ENCODE measurements at places on chromosomes 16 and 17. TPM values are rescaled to one million over a fixed set of nuclear protein-coding genes. Genes with fewer than 3 reads are reported as not detected.
A peak's percentile ranks its signal among the peaks of the same experiment; 100 is the strongest.

DNA sequence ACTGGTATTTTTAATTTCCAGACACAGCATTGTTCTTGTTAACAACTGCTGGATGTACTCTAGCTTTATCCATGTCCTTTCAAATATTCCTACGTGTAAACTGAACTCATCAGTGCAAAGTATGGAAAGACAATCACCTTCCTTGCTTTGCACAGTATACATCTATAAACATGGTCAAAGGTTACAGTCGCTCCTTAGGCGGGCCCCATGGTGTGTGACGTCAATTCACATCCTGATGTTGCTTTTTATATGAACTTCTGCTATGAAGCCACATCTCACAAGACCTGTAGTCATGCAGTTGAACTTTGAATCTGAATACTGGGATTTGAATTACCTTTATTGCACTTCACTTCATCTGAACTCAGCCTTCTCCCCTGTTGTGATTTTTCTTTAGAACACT is 447.6 kb upstream of the PSMD7 start:
- H3K27me3 ChIP-seq, result no peaks in the 10 kb centered on the region
- peak overlapping the region; percentile 78 for H3K27ac ChIP-seq

DNA sequence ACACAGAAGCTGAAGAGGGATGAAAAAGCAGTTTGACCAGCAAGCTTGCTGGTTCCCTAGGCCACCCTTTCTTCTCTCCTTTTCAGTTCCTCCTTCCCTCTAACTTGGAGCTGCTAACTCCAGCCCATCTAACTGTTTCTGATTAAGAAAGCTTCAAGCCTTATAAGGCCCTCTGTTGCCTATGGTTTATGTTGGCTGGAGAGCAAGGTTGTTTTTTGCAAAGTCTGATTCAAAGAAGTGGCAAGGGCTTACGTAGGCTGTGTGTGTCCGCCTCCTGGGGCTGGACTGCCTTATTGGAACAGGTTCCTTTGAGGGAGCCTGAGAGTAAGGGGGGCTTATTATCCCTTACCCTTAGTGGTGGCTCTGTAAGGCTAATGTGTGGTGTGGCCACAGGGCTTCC is 7.1 kb downstream of the AKAP1 start:
- no peak overlapping the region for H3K27ac ChIP-seq
- no peak for DNase-seq
- H3K27me3 ChIP-seq, result no peaks in the 10 kb centered on the region
- H3K4me1 ChIP-seq, result peaks cover 40% of the 10 kb centered on the region
- no peak overlapping the region for H3K4me3 ChIP-seq

- H3K27me3 ChIP-seq, result no peaks in the 10 kb centered on the region
- H3K4me1 ChIP-seq, result peaks cover 13% of the 10 kb centered on the region
- DNase-seq, result peak; percentile 62
- peak overlapping the region; percentile 96 for H3K27ac ChIP-seq
- peak overlapping the region; percentile 95 for H3K4me3 ChIP-seq
- H3K36me3 ChIP-seq, result no peaks in the 10 kb centered on the region
These were observed 594 bp downstream of the MAPK8IP3 start for GRCh38 chr16:1706386-1707192.

GRCh38 chr16:546909-547770 is 13.1 kb upstream of the PRR35 start:
- H3K4me1 ChIP-seq, result peaks cover 7% of the 10 kb centered on the region
- no peak overlapping the region for H3K4me3 ChIP-seq
- DNase-seq, result peak; percentile 72

The FAM20A gene
- total RNA-seq, result 19.9 TPM

The SOCS1 gene
- total RNA-seq, result 9.0 TPM

- no peak overlapping the region for H3K27ac ChIP-seq
- H3K36me3 ChIP-seq, result no peaks in the 10 kb centered on the region
- peaks cover 13% of the 10 kb centered on the region for H3K4me1 ChIP-seq
- peak; percentile 70 for DNase-seq
These were observed 48.5 kb downstream of the RAI1 start for GRCh38 chr17:17729620-17730249.

DNA sequence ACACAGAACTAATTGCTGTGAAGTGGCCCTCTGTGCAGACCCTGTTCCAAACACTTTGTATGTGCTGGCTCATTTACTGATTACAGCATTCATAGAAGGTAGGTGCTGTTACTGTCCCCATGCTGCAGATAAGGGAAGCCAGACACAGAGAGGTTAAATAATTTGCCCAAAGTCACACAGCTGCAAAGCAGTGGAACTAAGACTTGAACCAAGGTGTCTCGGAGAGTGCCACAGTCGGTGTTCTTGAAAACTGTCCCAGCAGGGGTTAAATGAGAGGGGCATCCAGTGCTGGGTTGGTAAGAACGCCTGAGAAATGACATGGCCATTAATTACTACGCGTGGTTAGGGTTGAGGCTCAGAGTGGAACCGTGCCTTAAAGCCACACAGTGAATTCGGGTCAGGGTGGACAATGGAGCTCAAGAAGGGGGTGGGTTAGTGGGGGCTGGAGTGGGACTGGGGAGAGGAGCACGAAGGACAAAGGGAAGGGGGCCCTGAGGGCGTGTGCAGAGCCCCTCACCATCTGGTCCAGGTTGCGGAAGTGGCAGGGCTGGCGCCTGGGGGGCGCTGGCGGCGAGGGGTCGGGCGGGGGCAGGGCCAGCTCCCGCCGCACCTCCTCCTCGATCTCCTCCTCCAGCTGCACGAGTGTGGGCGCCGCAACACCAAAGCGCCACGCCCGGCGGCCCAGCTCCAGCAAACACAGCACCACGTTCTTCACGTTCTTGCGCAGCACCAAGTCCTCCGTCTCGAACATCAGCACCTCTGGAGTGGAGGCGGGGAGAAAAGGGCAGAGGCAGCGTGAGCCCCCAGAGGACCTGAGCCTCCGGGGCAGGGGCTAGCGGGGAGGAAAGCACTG is 3.3 kb downstream of the GAS2L2 start:
- DNase-seq, result peak; percentile 34
- no peak overlapping the region for H3K4me3 ChIP-seq
- H3K4me1 ChIP-seq, result peaks cover 5% of the 10 kb centered on the region
- H3K27ac ChIP-seq, result no peak overlapping the region

DNA sequence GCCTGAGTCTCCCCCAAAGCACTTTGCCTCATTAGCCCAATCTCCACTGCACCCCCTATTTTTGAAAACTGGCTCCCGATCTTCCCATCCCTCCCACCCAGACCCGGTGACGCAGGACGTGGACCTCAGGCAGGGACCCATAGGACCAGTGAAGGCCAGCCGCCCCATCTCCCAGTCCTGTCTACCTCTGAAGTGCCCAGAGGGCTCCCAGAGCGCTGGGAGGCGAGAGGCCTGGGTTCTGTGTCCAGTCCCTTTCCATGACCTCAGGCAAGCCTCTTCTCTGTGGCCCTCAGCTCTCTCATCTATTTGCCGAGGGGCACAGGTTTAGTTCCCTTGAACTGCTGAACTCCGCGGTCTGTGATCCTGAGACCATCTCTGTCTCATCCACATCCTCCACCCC is 714 bp downstream of the TNS4 start:
- no peaks in the 10 kb centered on the region for H3K36me3 ChIP-seq
- DNase-seq, result no peak
- H3K27me3 ChIP-seq, result no peaks in the 10 kb centered on the region
- H3K27ac ChIP-seq, result no peak overlapping the region
- H3K4me1 ChIP-seq, result peaks cover 11% of the 10 kb centered on the region

DNA sequence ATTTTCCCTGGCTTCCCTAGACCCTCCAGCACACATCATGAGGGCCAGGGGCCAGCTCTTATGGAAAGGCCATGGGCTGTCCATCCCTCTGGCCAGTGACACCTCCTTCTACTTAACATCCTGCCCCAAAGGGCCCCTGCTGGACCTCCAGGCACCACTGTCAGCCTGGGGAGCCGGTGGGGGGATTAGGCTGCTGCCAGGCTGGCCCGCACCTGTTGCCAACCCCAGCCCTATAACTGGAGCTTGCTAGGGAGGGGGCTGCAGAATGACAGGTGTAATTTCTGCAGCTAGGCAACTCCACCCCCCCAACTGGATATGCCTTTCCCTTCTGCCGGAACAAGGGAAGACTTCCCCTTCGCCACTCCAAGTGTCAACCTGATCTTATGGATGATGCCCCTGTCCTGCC is 12.5 kb downstream of the RARA start:
- no peak overlapping the region for H3K4me3 ChIP-seq
- no peak for DNase-seq
- no peaks in the 10 kb centered on the region for H3K27me3 ChIP-seq
- peak overlapping the region; percentile 87 for H3K27ac ChIP-seq

- H3K27me3 ChIP-seq, result no peaks in the 10 kb centered on the region
- no peak overlapping the region for H3K27ac ChIP-seq
- DNase-seq, result peak; percentile 11
- H3K4me1 ChIP-seq, result no peaks in the 10 kb centered on the region
These were observed 74.8 kb downstream of the SLC39A11 start for GRCh38 chr17:73017658-73018057.

DNA sequence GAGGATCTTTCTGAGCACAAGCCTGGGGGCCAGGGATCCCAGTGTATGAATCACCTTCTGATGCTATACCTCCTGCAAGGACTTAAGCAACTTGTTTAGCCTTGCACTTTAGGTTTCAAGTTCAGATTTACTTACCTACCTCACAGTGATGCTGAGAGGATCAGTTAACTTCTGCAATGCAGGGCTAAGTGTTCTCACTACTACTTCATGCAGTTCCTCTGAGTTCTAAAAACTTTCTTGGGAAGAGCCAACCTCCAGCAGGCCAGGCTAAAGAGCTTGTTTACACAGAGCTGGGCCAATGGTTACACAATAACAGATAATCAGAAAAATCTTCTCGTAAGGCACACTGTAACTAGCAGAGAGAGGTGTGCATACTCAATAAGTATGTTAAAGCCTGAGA is 13.0 kb downstream of the VEZF1 start:
- H3K27ac ChIP-seq, result peak overlapping the region; percentile 22
- H3K4me1 ChIP-seq, result peaks cover 17% of the 10 kb centered on the region
- DNase-seq, result peak; percentile 37
- H3K4me3 ChIP-seq, result no peak overlapping the region
- H3K27me3 ChIP-seq, result no peaks in the 10 kb centered on the region

DNA sequence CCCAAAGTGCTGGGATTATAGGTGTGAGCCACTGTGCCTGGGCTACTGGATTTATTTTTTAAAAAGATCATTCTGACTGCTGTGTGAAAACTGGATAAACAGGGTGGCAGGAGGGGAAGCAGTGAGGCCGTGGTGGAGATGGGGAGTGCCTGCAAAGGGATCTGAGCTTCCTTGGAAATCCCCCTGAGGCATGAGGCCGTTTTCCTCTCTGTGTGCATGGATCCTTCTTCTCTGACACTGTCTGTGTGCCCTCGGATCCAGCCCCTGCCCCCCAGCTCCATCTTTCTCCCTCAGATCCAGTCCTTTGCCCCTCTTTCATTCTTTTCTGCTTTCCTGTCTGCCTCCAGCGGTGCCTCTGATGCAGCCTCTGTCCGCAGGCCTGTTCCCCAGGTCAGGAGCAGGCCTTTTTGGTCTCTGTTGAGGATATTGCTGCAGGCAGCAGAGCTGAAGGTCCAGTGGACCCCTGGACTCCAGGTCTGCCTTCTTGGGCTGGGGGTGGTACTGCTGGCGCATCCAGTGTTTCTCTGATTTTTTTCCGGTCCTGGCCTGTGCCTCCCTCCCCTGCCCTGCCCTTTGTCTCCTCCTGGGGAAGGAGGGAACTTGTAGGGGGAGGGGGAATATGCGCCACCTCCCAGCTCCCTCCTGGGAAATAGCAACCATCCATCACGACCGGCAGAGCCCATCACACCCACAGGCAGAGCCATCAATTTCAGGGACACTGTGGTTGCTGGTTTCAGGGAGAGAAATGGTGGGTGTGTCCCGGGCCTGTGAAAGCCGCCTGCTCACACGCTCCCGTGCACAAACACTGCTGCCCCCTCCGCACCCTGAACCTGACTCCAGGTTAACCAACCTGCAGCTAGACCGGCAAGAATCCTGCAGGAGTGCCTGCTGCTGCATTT is 17.0 kb downstream of the MGAT5B start:
- no peaks in the 10 kb centered on the region for H3K4me1 ChIP-seq
- H3K4me3 ChIP-seq, result no peak overlapping the region
- DNase-seq, result no peak
- H3K36me3 ChIP-seq, result no peaks in the 10 kb centered on the region
- no peaks in the 10 kb centered on the region for H3K27me3 ChIP-seq

The TEX14 gene
- total RNA-seq, result 0.04 TPM

- H3K36me3 ChIP-seq, result no peaks in the 10 kb centered on the region
- H3K4me1 ChIP-seq, result no peaks in the 10 kb centered on the region
- H3K27me3 ChIP-seq, result no peaks in the 10 kb centered on the region
- no peak overlapping the region for H3K4me3 ChIP-seq
These were observed 24.4 kb upstream of the ABAT start for GRCh38 chr16:8649829-8650554.

DNA sequence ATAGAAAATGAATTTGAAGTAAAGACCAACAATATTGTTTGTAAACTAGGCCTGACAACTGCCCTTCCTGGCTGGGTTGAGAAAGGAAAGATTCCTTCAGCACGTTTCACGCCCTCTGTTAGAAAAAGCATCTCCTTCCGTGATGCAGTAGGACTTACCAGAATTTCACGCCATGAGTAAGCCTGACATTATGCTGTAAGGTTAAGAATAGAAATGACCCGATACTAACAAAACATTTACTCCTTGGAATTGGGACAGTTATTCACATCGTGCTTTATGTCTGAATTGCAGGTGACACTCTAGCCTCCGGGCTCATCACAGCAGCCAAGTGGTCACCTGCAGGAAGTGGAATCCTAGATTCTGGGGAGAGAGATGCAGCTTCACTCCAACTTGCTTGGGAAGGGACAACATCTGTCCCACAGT is 17.5 kb downstream of the MARCHF10 start:
- no peaks in the 10 kb centered on the region for H3K27me3 ChIP-seq
- no peak overlapping the region for H3K4me3 ChIP-seq
- DNase-seq, result no peak
- no peaks in the 10 kb centered on the region for H3K4me1 ChIP-seq
- no peak overlapping the region for H3K27ac ChIP-seq
- H3K36me3 ChIP-seq, result no peaks in the 10 kb centered on the region

- peak overlapping the region; percentile 55 for H3K27ac ChIP-seq
- peaks cover 13% of the 10 kb centered on the region for H3K4me1 ChIP-seq
- DNase-seq, result no peak
- no peaks in the 10 kb centered on the region for H3K36me3 ChIP-seq
- no peak overlapping the region for H3K4me3 ChIP-seq
- H3K27me3 ChIP-seq, result no peaks in the 10 kb centered on the region
These were observed 271.7 kb upstream of the TBX2 start for GRCh38 chr17:61127960-61128359.

The TM4SF5 gene
- 20.8 TPM for total RNA-seq

The TP53TG3C gene
- not detected for total RNA-seq

DNA sequence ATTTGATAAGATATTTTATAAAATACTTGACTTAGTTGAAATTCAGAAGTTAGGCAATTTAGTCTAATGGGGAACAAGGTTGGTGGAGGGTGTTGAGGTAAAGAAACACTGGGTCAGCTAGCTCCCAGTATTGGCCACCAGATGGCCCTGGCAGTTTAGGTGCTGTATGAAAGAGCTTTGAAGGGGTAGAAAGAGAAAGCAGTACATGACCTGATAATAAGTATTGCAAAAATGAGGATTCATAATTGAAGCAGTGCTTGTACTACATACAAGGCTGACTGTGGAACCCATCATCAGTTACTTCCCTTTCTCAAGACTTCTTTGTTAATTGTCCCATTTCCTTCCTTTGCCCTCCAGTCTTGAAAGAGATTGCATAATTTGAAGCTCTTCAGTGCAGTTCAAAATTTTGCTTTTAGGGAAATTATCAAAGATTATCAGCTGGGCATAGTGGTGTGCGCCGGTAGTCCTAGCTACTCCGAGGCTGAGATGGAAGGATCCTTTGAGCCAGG is 29.4 kb downstream of the TANC2 start:
- DNase-seq, result peak; percentile 31
- H3K27me3 ChIP-seq, result no peaks in the 10 kb centered on the region
- H3K36me3 ChIP-seq, result no peaks in the 10 kb centered on the region

The GLG1 gene
- 131 TPM for total RNA-seq

The EPX gene
- not detected for total RNA-seq
